CD8-positive, alpha-beta T cell (primary cell): ENCODE measurements at places on chromosomes 1 and 21.

DNA sequence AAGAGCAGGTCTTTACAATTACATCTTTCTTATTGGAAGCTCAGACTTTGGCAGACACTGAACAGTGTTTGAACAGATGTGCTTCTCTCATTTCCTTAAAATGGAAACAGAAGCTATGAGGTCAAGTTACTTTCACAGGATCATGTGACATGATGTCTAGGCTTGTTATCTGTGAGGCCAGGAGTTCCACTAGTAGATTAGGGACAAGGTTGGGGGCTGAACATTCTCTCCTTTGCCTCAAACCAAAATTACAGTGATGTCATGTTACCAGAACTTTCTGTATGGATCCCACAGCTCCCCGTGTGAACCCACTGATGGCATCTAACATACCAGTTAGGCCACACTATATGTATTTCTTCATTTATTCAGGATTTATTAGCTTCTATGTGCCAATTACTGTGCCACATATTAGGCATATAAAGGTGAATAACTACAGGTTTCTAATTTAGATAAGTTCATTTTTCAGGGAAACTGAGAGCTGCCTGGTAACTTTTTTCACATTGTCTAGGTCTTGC, 6.0 kb downstream of the DYNLT5 start:
- DNase-seq: no peak

DNA sequence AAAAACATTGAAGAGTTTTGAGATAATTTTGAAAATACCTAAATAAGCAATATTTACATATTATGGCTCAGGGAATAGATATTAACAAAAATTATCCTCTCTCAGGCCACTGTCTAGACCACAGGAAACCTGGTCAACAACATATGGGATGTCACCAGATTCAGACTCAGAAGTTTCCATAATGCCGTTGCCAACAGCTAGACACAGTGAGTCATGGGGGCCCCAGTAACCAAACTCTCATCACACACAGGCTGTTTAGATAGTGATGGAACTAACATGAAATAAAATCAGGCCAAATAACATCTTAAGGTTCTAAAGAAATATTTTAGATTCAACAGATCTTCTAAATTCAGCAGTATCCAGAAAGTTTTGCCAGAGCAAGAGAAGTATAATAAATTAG, 681.7 kb upstream of the ADAMTS5 start:
- no peak for DNase-seq

GRCh38 chr1:43708002-43708410, 670 bp downstream of the ST3GAL3 start:
- DNase-seq: no peak

DNA sequence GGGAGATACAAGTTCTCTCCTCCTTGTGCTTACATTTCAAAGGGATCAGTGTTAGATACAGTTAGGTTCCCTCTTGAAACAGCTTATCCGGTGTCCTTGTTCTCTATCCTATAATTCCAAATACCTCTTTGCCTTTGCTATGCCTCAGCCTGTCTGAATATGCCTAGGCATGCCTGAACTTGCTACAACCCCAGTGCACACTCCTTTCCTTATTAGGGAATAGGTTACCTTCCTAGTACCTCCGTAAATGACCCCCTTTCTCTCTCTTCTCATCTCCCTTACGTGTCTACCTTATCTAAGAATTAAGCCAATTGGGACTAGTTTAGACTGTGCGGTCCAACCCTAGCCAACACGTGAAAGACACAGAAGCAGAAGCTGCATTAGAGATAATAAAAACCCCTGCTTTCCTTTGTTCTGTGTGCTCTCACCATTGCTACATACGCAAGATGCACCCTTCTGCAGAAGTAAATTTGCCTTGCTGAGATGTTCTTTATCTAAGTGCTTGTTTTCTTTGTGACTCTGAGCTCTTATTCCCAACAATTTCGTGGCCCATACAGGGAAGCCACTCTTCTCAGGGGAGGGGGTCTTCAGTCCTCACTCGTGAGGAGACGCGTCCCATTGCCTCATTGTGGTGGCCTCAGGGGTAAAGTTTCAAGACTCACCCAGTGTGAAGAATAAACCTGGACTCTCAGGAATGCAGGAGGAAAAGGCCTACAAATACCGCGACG, 802.1 kb downstream of the PLA2G4A start:
- DNase-seq: no peak

GRCh38 chr1:83103341-83103740, 895.6 kb downstream of the TTLL7 start:
- DNase-seq: no peak

DNA sequence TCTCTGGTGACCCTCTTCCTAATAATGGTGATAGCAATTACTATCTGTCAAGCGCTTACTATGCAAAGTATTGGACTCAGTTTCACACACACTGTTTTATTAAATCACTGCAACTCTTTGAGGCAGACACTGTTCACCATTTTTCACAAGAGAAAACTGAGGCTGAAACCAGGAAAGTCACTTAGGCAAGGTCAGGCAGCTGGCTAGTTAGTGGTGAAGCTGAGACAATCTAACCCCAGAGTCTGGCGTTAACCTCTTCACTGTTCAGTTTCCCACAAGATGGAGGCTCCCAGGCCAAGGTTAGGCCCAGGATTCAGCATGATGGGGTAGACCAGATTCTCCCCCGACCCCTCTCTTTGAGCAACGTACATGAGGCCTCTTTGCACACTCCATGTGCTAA, 4.8 kb upstream of the GJA8 start:
- no peak for DNase-seq

DNA sequence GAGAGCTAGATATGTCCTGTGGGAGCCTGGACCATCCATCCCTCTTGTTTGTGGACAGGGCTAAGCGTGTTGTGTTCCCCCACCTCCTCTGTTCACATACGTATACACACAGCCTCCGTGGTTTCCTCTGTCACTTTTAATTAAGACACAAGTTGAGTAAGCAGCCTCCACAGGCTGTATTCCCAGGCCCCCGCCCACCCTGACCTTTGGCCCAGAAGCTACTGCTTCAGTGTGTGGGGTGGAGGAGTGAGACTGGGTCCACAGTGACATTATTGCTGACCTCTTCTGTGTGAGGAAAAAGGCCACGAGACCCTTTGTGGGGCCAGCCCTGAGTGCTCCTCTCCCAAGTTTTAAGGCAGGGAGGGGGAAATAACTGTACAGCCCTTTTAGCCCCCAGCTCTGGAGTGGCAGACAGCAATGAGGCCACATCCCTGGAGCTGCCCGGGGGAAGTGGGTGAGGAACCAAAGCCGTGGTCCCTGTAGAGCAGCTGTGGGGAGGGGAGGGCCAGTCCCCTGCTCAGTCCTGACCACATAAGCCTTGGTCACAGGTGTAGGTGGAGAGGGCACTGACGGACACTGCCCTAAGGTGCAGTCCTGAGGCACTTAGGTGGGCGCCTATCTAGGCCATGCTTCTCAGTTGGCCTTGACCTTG, 4.4 kb downstream of the ELOVL1 start:
- DNase-seq: no peak

- DNase-seq: no peak
Measured at GRCh38 chr21:36535618-36536241, 55.8 kb upstream of the CLDN14 start.

DNA sequence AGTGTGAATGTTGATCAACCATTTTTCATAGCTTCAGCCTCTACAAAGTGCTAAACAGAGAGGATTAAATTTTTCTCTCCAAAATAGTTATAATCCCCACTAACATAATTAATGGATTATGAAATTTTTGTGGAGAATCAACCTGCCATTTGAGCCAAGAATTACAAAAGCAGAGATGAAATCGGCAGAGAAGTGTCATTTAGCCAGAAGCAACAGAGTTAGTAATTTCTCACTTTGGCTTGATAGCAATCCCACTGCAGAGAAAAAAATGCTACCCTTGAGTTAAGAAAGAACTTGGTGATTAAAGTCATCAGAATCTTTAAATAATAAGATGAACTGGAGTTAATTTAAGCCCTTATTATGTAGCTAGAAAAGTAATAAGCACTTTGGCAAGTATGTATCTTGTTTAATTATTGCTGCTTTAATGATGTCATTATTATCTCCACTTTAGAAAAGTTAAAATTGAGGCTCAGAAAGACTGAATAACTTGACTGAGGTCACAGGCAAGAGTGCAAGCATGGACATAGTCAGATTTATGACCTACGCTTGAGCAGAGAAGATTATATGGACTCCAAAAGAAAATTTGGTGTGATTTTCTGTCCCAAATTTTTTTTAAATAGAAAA, 37.3 kb downstream of the RGS4 start:
- no peak for DNase-seq

DNA sequence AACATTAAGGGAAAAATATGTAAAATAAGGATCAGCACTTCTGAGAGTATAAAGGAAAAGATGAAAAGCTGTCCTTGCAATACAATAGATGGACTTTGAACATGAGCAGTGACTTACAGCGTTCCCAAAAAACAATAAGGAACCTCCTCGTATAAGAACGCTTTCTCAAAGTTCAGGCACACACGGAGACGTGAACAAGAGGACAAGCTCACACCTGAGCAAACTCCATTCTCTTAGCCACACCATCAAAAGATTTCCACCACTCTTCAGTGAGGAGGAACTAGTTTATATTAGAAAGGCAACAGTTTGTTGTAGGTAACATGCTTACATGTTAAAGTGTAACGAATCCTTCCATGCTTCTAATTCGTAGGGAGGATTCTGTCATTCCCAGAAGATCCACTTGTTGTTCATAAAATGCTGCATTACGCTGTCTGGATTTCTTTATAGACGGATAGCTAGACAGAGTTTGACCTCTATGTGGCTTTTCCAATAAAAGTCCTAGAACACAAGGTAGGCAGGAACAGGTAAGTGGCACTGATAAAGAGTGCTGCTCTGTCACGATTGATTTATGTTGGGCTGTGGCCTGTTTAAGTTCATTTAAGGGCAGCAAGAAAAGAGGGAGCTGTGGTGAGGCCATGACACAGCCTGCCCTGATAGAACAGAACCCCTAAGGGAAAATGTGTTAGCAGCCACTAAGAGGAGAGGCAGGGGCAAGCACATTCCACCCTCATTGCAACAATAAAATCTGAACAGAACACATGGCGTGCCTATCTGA, 37.0 kb upstream of the ATP1A1 start:
- DNase-seq: no peak

GRCh38 chr1:27006683-27007082, 6.0 kb downstream of the TENT5B start:
- no peak for DNase-seq

DNA sequence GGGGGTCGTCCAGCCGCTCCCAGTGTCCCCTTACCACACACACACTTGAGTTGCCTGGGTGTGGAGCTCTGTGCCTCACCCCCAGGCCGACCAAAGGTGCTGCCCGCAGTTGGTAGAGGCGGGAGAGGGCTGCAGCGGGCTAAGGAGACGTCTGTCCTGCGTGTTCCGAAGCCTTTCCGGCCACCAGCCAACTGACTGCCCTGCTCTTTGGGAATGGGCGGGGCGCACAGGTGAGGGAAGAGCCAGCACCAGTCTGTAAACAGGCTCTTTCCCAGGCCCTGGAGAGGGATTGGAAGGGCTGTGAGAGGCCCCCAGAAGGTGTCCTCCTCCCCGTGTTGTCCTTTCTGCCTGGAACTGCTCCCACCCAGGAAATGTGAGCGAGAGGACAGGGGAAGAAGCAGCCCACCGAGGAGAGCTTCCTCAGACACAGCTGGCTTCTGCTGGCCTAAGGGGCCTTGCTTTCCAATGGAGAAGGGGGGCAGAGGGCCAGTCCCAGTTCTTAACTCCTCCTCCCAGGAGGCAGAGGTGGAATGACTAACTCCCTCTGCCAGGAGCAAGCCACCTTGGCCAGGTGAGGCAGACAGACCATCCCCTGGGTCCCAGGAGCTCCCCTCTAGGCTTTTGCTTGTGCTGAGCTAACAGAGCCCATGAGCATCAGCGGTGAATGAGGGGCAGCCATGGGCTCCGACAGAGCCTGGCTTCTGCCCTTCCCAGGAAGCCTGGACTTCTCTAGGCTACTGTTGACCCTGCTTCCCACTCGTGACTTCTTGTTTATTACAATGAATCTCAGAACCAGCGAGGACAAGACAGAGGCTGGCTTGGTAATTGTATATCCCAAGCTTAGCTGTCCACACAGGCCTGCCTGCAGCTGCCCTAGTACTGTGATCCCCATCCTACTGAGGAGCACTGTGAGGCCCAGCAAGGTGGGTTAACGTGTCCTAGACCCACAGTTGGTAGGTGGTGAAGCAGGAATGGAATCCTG, 158.1 kb upstream of the COA6 start:
- DNase-seq: no peak

- DNase-seq: no peak
Measured at GRCh38 chr1:167714098-167714438, 7.7 kb upstream of the MPZL1 start.

- DNase-seq: no peak
Measured at GRCh38 chr1:46242918-46243317, 4.6 kb upstream of the RAD54L start.

GRCh38 chr1:190399233-190399632, 78.4 kb downstream of the BRINP3 start:
- no peak for DNase-seq

DNA sequence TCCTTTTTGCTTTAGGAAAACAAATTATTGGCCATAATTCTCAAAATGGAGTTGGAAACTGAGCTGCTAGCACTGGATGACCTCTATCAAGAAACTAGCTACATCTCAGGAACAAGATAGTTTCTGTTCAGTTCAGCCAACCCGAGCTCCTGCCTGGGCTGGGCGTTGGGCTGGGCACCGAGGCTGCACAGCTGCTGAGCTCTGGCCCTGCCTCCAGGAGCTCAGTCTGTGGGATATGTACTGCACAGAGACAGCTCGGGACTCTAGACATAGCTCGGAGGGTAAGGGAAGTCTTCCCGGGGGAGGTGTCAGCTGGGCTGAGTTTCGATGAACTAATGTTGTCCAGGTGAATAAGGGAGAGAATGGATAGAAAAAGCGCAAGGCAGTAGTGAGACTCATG, 24.5 kb upstream of the SLC1A7 start:
- DNase-seq: no peak

DNA sequence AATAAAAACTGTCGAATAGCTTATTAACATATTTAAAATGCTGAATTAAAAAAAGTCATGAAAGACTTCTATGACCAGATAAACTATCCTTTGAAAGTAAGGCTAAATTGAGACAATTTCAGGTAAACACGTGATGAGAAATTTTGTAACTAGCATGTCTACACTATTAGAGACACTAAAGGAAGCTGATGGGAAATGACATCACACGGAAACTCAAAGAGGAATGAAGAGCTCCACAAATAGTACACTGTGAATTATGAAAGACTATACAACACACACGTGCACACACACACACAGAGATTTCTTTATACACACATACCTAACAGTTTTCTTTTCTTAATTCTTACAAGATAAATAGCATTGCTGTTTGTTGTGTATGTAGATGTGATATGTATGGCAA, 70.9 kb upstream of the PLA2G4A start:
- no peak for DNase-seq
